Mucosa of gallbladder (tissue), 1 donor: ENCODE measurements at places on chromosomes 16 and 17. TPM values are rescaled to one million over a fixed set of nuclear protein-coding genes. Genes with fewer than 3 reads are reported as not detected.

CCL7 gene
- total RNA-seq = not detected

CLEC3A gene
- total RNA-seq = 3.5 TPM

VTN gene
- total RNA-seq = 424 TPM

CPNE7 gene
- total RNA-seq = 3.6 TPM

KRT24 gene
- total RNA-seq = 0.17 TPM

CDH1 gene
- total RNA-seq = 425 TPM

KRTAP16-1 gene
- not detected for total RNA-seq

RNPS1 gene
- 114 TPM for total RNA-seq

CSH1 gene
- not detected for total RNA-seq

CCDC200 gene
- total RNA-seq = not detected

DNAI2 gene
- total RNA-seq = 0.32 TPM

PPP1R1B gene
- total RNA-seq = 2.4 TPM

DGKE gene
- total RNA-seq = 23.0 TPM

DPEP2 gene
- 3.4 TPM for total RNA-seq

ZNF213 gene
- 18.4 TPM for total RNA-seq
